Right lobe of liver (tissue), 6 donors: ENCODE measurements at places on chromosomes 2 and 18.

- H3K4me3 ChIP-seq = no peak overlapping the region
- no peak overlapping the region for H3K27ac ChIP-seq
- H3K4me1 ChIP-seq = no peaks in the 10 kb centered on the region
- DNase-seq = no peak
These were observed 346.6 kb downstream of the FSIP2 start for GRCh38 chr2:186085226-186085625.

GRCh38 chr2:138874251-138874650 lies 94.1 kb upstream of the NXPH2 start:
- H3K4me3 ChIP-seq = no peak overlapping the region
- no peaks in the 10 kb centered on the region for H3K27me3 ChIP-seq
- no peaks in the 10 kb centered on the region for H3K36me3 ChIP-seq
- no peak overlapping the region for H3K27ac ChIP-seq
- DNase-seq = no peak
- H3K4me1 ChIP-seq = no peaks in the 10 kb centered on the region

DNA sequence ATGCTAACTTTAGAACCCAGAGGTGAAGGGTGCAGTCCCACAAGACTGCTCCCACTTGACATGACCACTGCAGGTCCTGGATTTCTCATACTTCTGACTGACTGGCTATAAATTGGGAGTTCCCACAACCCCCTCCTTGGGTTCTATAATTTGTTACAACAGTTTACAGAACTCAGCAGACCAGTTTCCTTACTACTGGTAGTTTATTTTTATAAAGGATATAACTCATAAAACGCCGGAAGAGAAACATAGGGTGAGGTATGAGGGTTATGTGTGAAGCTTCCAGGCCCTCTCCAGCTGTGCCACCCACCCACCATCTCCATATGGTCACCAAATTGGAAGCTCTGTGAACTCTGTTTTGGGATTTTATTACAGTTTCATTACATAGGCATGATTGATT lies 839.6 kb downstream of the TSN start:
- no peaks in the 10 kb centered on the region for H3K36me3 ChIP-seq
- no peak overlapping the region for H3K27ac ChIP-seq
- no peak for DNase-seq
- H3K4me3 ChIP-seq = no peak overlapping the region

GRCh38 chr2:14752295-14752694 lies 119.8 kb downstream of the LRATD1 start:
- no peak for DNase-seq
- no peaks in the 10 kb centered on the region for H3K36me3 ChIP-seq
- no peak overlapping the region for H3K4me3 ChIP-seq
- H3K4me1 ChIP-seq = no peaks in the 10 kb centered on the region
- H3K27me3 ChIP-seq = no peaks in the 10 kb centered on the region
- H3K27ac ChIP-seq = no peak overlapping the region

DNA sequence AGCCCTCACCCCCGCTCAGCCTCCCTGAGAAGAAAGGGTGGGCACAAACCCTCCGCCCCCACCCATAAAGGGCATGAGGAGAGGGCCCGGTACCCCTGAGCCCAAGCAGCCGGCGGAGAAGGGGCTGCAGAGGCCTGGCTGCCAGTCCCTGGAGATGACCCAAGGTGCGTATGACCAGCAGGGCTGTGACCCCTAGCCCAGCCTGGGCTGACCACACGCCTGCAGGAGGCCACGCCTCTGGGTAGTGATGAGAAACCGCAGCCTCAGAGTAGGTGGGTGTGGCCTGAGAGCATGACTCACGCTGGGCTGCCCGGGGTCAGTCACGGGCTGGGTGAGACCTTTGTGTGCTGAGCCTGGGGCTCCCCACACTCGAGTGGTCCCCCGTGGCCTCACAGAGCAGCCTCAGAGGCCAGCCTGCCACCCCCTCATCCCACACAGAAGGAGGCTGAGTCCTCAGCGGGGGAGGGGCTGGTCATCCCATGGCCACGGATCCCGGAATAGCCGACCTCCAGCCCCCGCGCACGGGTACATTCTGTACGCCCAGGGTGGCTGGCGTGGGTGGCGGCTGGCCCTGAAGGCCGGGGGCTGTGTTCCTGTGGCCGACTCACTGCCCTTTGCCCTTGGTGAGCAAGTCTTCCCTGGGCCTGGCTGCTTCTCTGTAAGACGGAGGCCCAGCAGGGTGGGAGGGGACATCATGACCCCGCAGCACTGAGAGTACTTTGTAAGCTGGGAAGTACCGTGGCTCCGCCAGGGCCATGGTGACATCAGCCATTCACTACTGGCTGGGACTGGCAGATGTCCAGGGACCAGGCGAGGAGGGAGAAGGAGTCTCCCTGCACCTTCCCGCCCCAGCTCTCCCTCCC lies 110.8 kb upstream of the OTOS start:
- H3K27me3 ChIP-seq = no peaks in the 10 kb centered on the region
- H3K4me3 ChIP-seq = no peak overlapping the region
- no peaks in the 10 kb centered on the region for H3K4me1 ChIP-seq
- peak overlapping the region; percentile 60 for H3K27ac ChIP-seq
- peak; percentile 91 for DNase-seq
- no peaks in the 10 kb centered on the region for H3K36me3 ChIP-seq

DNA sequence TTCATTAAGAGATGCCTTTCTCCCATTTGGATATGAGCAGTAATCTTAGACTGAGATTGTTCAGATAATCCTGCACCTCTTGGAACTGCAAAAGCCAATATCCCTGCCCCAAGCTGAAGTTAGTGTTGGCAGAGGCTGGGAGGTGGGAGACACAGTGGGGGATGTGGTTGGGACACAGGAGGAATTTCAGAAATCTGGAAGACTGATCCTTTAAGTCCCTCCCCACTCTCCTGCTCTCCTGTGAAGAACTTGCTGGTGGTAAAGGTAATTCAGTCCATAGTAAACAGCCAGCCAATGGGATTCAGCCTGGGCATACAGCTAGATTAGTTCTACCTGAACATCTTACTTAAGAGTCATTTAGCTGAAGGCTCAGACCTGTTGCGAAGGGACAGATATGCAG lies 50.0 kb upstream of the TMEM178A start:
- no peaks in the 10 kb centered on the region for H3K27me3 ChIP-seq
- H3K4me1 ChIP-seq = peaks cover 7% of the 10 kb centered on the region
- no peak overlapping the region for H3K4me3 ChIP-seq
- no peaks in the 10 kb centered on the region for H3K36me3 ChIP-seq
